ENCODE measurements at places on chromosomes 12 and 14. TPM values are rescaled to one million over a fixed set of nuclear protein-coding genes. Genes with fewer than 3 reads are reported as not detected.

The CD163L1 gene
- 2.9 TPM for total RNA-seq

DNA sequence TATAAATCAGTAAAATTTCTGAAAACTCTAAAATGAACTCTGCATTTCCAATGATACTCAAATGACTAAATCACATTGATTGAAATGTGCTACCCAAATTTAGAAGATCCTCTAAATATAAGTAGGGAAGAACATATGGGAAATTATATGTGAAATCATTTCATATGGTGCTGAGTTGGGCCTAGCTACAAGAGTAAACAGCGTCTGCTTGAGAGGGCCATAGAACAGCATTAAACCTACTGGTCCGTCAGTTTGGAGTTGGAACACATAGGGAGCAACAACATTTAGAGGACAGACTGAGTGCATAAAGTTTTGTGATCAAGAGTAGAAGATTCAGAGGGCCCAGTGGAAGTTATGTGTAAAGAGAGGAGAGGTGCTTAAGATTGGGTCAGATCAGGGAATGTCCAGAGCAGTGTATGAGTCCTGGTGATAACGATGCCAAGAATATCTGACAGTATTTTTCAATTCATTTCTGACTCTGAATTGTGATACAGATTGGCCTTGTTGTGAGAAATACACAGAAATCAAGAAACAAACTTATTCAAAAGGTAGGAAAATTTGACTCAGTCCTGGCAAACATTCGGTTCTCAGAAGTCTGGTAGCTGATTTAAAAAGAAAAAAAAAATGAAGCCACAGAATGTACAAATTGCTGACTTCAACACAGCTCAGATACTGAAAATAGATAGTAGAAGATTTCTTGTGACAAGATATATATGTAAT is 362.2 kb downstream of the CCDC91 start:
- no peak for DNase-seq
- no peak overlapping the region for H3K4me3 ChIP-seq
- no peaks in the 10 kb centered on the region for H3K36me3 ChIP-seq
- no peaks in the 10 kb centered on the region for H3K27me3 ChIP-seq

DNA sequence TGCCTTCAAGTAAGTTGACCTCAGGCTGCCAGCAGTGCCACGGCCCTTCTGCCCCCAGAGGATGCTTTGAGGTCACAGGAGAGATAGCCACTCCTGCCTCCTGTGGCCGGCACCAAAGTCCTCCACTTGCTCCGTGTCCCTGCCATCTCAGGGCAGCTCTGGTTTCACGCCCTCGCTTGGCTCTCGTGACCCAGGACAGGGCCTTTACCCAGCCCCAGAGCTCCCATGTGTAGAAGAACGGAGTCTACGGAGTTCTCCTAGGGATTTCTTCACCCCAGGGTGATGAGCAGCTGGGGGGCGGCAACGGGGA is 178.1 kb downstream of the ADGRD1 start:
- no peak overlapping the region for H3K27ac ChIP-seq
- no peaks in the 10 kb centered on the region for H3K36me3 ChIP-seq
- peaks cover 18% of the 10 kb centered on the region for H3K4me1 ChIP-seq
- peak; percentile 28 for DNase-seq
- H3K4me3 ChIP-seq: no peak overlapping the region

GRCh38 chr14:50745401-50746058 is 77.4 kb upstream of the SAV1 start:
- no peak overlapping the region for H3K27ac ChIP-seq
- peaks cover 8% of the 10 kb centered on the region for H3K4me1 ChIP-seq
- no peak for DNase-seq
- H3K4me3 ChIP-seq: no peak overlapping the region
- no peaks in the 10 kb centered on the region for H3K27me3 ChIP-seq
- peaks cover 17% of the 10 kb centered on the region for H3K36me3 ChIP-seq

- H3K27ac ChIP-seq: peak overlapping the region; percentile 41
- DNase-seq: no peak
- no peaks in the 10 kb centered on the region for H3K27me3 ChIP-seq
- no peak overlapping the region for H3K4me3 ChIP-seq
These were observed 56.1 kb downstream of the EPS8 start for GRCh38 chr12:15733136-15733535.

- peaks cover 10% of the 10 kb centered on the region for H3K4me1 ChIP-seq
- no peaks in the 10 kb centered on the region for H3K27me3 ChIP-seq
- no peaks in the 10 kb centered on the region for H3K36me3 ChIP-seq
- no peak overlapping the region for H3K27ac ChIP-seq
These were observed 18.2 kb upstream of the RNASE12 start for GRCh38 chr14:20609215-20610001.

GRCh38 chr12:109847142-109847735 is 14.0 kb upstream of the TRPV4 start:
- no peak overlapping the region for H3K4me3 ChIP-seq
- peaks cover 6% of the 10 kb centered on the region for H3K4me1 ChIP-seq
- no peaks in the 10 kb centered on the region for H3K27me3 ChIP-seq
- H3K36me3 ChIP-seq: no peaks in the 10 kb centered on the region
- DNase-seq: no peak

DNA sequence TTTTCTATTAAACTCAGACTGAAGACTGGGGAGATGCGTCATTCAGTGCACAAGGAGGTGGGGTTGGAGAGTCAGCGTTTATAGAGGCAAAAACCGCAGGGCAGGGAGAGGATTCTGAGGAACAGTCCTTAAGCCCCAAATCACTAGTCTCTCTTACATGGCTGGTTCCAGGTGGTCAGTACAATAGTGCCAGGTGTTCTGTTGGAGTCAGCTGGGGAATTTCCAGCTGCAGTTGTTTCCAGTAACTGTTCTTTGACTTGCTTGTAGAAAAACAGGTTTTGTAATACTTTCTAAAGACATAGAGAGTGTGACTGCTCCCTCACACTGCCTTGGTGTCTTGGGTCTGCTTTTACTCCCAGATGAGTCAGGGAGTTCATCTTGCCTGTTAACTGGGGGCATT is 192.2 kb downstream of the TMTC3 start:
- no peaks in the 10 kb centered on the region for H3K27me3 ChIP-seq
- no peak overlapping the region for H3K4me3 ChIP-seq
- no peak overlapping the region for H3K27ac ChIP-seq
- peaks cover 2% of the 10 kb centered on the region for H3K4me1 ChIP-seq
- peak; percentile 64 for DNase-seq

The CNTN1 gene
- total RNA-seq: 1.4 TPM

The INSM2 gene
- total RNA-seq: not detected

The C12orf60 gene
- total RNA-seq: 0.53 TPM

GRCh38 chr14:34604995-34605394 is 25.0 kb downstream of the SNX6 start:
- no peaks in the 10 kb centered on the region for H3K27me3 ChIP-seq
- H3K4me1 ChIP-seq: no peaks in the 10 kb centered on the region
- H3K36me3 ChIP-seq: peaks cover 78% of the 10 kb centered on the region
- no peak for DNase-seq
- H3K4me3 ChIP-seq: no peak overlapping the region
- H3K27ac ChIP-seq: no peak overlapping the region

DNA sequence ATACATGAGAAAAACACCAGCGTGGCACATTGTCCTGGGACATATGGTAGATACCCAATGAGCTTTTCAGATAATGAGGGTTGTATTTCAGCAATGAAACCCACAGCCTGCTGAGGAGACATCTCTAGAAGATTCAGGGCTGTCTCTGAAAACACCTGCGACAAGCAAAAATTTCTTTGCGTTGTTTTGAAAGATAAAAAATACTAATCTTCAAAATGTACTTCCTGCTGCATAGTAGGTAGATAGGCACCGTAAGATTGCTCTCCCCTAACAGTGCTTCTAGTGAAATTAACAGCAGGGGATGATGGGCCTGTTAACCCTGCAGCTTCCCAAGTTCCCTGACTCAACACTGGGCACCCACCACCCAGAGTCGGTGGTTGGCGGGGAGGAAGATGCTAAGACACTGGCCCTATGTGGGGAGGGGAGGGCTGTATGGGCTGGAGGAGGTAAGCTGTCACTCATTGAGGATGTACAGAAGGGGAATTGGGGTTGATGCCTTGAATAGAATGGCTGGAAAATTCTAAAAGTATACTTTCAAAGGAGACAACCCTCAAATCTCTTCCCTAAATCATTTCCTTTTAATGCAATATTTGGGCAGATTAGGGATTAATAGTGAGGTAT is 20.0 kb downstream of the ZFP36L1 start:
- DNase-seq: no peak
- no peaks in the 10 kb centered on the region for H3K36me3 ChIP-seq
- no peaks in the 10 kb centered on the region for H3K27me3 ChIP-seq
- H3K4me1 ChIP-seq: peaks cover 12% of the 10 kb centered on the region

GRCh38 chr12:6980740-6981139 is 10.0 kb downstream of the EMG1 start:
- no peaks in the 10 kb centered on the region for H3K27me3 ChIP-seq
- no peak overlapping the region for H3K4me3 ChIP-seq

The IL31 gene
- total RNA-seq: not detected

GRCh38 chr14:76936483-76936882 is 92.0 kb downstream of the IRF2BPL start:
- peaks cover 19% of the 10 kb centered on the region for H3K4me1 ChIP-seq
- no peaks in the 10 kb centered on the region for H3K36me3 ChIP-seq
- DNase-seq: no peak
- no peak overlapping the region for H3K27ac ChIP-seq

- no peaks in the 10 kb centered on the region for H3K36me3 ChIP-seq
- DNase-seq: no peak
- no peaks in the 10 kb centered on the region for H3K4me1 ChIP-seq
These were observed 92.4 kb downstream of the RPS6KA5 start for GRCh38 chr14:90968025-90968424.

GRCh38 chr14:59187802-59188460 is 536 bp upstream of the DAAM1 start:
- peaks cover 5% of the 10 kb centered on the region for H3K36me3 ChIP-seq
- no peak overlapping the region for H3K27ac ChIP-seq
- peaks cover 9% of the 10 kb centered on the region for H3K4me1 ChIP-seq
- peak overlapping the region; percentile 75 for H3K4me3 ChIP-seq
- peaks cover 7% of the 10 kb centered on the region for H3K27me3 ChIP-seq

GRCh38 chr12:91885851-91886731 is 259.6 kb downstream of the BTG1 start:
- no peak for DNase-seq
- H3K36me3 ChIP-seq: no peaks in the 10 kb centered on the region
- no peaks in the 10 kb centered on the region for H3K27me3 ChIP-seq
- no peaks in the 10 kb centered on the region for H3K4me1 ChIP-seq
- H3K4me3 ChIP-seq: no peak overlapping the region
